ENCODE measurements at places on chromosomes 13 and 19.

DNA sequence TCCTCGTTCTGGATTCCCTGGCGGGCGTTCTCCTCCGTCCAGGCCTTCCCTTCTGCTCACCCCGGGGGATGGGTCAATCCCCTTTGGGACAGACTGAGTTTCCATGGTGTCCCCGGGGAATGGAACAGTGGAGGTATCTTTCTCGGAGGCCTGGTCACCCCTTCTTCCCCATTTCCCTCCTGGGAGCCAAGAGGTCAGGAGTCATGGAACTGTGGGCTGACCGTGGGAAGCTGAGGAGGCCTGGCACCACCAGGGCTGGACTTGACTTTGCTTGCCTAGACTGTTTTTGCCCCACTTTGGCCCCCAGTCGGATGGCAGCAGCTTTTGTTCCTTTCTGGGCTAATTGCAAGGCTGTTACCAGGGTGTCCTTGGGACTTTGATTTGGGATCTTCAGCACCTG lies 2.0 kb downstream of the NACC1 start:
- DNase-seq, result no peak

DNA sequence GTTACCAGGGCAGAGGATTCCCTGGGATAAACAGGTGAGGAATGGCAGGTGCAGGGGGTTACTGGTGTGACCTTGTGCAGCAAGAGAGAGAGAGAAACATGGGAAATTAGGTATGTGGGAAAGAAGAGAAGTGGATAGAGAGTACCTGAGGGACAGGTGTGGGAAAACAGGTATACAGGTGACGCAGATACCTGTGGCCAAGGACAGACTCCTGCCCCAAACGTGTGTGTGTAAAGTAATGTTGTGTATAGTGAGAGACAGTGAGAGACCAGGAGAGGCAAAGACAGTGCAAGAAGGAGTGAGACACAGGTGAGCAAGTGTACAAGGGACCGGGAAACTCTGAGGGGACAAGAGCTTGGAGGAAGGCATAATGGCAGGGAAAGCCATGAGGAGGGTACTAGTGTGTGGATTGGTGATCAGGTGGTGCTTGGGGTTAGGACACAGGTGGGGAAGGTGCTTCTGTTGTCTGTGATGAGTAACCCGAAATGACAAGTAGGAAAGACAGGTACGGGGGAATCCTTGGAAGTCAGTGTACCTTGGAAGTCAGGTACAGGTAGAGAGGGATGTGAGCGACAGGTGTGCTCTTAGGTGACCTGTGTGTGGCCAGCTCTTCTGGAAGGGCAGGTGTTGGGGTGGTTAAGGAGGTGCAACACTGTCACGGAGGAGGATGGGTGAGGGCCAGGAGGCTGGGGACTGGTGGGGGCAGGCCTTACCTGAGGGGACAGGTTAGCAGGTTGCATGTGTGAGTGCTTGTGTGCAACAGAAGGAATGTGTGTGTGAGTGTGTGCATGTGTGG lies 2.8 kb downstream of the ERFL start:
- DNase-seq, result no peak

DNA sequence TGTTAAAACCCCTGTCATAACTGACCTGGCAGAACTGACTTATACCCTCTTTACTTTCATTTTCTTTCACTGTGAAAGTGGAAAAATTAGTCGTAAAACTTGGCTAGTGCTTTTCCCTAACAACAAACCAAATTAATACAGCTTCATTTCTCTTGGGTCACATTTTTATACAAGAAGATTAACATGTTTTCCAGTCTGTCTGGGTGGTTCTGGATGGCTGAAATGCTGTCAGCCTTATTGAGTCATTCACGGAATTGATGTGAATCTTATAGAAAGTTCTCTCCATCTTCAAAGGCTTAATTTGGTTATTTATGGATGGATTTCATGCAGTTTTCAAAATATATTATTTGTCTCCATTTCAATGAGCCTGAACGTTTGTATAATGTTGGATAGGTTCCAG lies 440.0 kb downstream of the KCTD12 start:
- no peak for DNase-seq

DNA sequence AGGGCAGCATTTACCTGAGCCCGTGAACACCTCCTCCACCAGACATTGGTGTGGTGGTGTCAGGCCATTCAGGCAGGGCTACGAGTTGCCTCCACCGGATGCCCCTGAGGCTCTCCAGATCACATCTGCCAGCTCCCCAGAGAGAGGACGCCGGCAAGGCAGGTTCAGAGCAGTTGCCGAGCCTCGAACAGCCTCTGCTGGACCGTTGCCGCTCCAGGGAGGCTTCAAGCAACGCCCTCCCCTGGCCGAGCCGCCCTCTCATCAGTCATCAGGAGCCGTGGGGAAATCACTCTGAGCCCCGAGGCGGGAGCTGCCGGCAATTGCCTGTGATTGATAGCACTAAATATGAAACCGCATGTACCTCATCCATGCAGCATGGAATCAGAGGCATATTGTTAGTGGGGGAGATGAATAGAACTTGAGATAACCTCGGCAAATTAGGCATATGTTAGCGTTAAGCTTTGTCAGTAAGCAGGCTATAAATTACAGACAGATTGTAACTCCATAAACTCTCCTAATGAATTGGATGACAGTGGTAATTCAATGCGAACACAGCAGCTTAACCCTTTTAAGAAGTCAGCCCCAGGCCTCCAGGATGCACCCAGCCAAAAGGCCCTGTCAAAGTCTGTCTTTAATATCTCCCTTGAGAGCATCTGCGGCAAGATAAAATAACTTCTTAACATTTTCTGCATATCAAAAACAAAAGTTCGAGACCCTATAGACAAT lies 29.8 kb upstream of the SPACA7 start:
- no peak for DNase-seq

- no peak for DNase-seq
Measured at GRCh38 chr13:55000844-55001243, 1972.2 kb downstream of the OLFM4 start.

- DNase-seq, result no peak
Measured at GRCh38 chr13:34578471-34578870, 363.6 kb upstream of the NBEA start.
